ENCODE measurements at places on chromosomes 3 and 15.

- DNase-seq: no peak
Measured at GRCh38 chr3:196320137-196320536, 2.1 kb upstream of the DYNLT2B start.

DNA sequence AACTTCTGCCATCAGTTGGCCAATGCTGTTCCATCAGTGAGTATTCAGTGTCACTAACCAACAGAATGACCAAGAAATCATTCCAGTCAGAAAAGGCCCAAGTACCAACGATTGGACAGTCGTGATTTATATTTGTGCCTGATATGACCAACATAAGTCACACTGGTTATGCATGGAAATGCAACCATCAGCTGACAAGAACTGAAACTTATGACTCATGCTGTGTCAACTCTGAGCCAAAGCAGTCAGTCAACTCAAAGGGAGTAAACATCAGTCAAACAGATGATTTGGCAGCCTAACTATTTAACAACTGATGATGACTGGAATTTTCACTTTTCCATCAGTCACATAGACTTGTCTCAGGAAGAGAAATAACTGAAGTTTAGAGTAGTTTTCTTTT lies 142.4 kb downstream of the ANXA2 start:
- DNase-seq: no peak

- DNase-seq: no peak
Measured at GRCh38 chr3:13040361-13041074, 32.7 kb downstream of the IQSEC1 start.

GRCh38 chr15:40796041-40796440 lies 10.8 kb upstream of the ZFYVE19 start:
- DNase-seq: no peak

DNA sequence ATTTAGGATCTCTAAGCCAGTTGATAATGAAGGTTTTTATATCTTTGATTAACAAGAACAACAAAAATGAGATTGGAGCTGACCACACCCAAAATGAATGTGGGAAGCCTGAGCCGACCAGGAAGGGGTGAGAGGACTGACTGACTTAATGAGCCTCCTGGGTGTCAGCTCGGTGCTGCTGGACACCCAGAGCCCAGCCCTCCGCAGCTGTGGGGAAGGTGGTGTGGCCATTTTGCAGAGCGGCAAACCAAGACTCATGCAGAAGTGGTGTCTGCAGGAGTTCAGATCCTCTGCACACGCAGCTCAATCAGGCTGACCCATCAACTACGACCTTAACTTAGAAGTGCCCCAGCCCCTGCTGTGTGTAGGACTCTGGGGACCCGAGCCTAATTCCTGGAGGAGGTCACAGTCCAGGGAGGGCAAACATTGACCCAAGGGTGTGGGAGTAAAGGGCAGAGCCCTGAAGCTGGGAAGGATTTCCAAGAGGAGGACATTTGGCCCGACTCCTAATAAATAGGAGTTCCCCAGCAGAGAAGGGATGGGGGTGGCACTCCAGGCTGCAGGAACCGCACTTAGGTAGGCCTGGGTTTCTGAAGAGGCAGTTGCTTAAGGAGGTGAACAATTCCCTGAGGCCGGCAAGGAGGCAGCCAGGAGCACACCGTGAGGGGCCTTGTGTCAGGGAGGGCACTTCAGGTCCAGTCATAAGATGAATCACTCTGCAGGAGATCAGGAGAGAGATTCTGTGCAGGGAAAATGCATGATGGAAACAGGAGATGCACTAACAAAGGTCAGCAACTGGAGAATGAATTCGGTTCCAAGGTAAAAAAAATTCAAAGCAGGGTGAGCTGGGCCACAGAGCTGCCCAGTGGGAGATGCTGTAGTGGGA lies 197.1 kb upstream of the TPM1 start:
- DNase-seq: no peak

- no peak for DNase-seq
Measured at GRCh38 chr3:34439796-34440195, 641.4 kb downstream of the PDCD6IP start.

GRCh38 chr3:168273917-168274316 lies 178.2 kb upstream of the GOLIM4 start:
- no peak for DNase-seq

DNA sequence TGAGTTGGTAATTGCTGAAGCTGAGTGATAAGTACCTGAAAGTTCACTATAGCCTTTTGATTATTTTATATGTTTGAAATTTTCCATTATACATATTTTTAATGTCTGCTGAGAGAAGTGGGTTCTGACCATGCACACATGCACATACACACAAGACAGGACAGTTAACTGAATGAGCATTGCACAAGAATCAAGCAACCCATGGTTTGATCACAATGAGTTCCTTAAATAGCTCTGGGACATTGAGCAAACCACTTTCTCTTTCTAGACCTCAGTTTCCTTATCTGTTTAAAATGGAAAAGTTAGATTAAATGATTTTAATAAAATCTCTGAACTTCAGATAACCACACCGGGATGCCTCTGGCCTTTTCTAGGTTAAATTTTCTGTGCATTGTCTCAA lies 26.7 kb downstream of the SNTN start:
- no peak for DNase-seq

GRCh38 chr3:171429635-171430034 lies 30.6 kb downstream of the TNIK start:
- no peak for DNase-seq

DNA sequence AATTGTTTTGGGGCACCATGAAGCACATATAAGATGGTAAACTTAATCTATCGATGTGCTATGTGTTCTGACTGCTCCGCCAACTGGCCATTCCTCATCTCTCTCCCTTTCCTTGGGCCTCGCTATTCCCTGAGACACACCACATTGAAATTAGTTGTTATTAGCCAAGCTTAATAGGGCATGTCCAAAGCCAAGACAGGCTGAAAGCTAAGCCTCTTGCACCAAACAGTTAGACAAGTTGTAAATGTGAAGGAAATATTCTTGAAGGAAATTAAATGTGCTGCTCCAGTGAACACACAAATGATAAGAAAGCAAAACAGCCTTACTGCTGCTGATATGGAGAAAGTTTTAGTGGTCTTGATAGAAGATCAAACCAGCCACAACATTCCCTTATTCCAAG lies 39.3 kb downstream of the C2CD4A start:
- DNase-seq: no peak
